ENCODE measurements at places on chromosomes 6 and 20.

- no peak for DNase-seq
Observed at GRCh38 chr6:44531442-44532015, 144.0 kb downstream of the CDC5L start.

DNA sequence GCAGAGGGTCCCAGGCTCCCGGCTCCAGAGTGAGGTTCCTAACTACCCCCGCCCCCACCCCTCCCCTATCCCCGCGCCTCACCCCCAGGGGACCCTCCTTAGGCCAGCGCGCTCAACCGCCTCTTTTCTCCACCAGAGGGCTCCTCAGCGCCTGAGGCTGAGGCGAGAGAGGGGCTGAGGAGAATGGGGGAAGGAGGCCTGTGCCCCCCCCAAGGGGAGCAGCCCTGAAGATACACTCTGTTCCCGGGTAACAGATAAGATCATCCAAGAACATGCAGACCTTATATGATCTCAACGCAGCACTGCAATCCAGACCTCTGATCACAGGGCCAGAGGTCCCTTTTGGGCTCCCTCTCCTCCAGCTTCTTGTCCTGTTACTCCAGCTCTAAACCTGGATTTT lies 43.3 kb upstream of the MRPS10 start:
- no peak for DNase-seq

DNA sequence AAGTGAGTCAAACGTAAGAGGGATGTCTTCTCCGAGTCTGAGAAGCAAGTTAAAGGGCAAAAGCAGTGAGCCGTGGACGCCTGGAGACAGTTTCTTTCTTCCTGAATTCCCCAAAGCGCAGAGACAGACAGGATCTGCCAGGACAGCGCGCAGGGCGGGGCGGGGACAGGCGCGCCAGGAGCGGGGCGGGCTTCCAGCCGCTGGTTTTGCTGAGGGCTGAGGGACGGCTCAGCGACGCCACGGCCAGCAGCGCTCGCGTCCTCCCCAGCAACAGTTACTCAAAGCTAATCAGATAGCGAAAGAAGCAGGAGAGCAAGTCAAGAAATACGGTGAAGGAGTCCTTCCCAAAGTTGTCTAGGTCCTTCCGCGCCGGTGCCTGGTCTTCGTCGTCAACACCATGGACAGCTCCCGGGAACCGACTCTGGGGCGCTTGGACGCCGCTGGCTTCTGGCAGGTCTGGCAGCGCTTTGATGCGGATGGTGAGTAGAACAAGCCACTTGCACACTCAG lies at the start of gene SCGN:
TSS of gene SCGN (plus strand) at position 209 of the 509 bp plus-strand sequence. CDS start at position 398, 189 bp downstream.
- no peak for DNase-seq

DNA sequence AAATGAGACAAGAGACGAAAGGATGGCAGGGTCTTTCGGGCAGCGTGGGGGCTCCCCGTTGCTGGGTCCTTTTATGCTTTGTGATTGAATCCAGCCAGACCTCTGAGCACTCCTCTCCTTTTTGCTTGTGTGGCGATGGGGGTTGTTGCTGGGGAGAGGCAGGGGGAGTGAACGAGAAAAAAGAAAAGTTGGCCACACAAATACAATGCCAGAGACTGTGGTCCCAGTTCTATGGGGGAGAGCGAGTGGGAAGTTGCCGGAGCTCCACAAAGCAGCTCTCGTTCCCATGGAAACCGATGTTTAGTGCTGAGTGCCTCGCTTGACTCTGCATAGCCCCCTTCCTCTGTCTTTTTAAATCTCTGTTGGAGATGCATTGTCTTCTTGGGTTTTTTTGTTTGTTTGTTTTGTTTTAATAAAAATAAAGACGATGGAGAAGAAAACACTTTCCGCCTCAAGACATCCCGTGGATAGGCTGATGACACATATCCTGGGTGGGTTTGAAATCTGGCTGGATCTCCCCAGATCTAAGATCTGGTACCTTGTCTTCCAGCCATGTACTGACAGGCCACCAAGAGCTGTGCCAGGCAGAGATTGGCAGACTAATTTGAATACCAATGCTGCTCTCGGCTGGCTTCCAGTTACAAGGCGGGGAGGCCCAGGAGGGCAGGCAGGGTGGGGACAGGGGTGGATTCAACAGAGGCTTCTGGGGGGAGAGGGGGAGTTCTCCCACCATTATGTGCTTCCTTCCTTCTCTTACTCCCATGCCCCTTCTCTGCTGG lies 529.3 kb downstream of the QKI start:
- DNase-seq: no peak

GRCh38 chr6:64376394-64376793 lies 740.8 kb downstream of the PHF3 start:
- no peak for DNase-seq

DNA sequence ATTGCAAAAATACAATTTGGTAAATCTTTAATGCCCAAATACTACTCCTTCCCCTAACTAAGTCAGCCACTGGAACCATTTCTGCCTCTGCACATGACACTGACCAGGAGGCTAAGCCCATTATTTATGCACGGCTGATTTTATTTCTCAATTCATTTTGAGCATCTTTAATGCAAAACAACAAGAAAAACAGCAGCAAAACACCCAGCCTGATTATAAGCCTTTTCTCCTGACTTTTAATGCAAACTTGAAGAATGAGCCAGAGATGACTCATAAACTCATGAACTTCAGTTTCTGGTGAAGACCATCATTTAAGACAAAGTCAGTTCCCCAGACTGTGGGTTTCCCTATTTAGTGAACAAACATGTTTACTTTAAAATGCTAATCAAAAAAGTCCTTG lies 51.6 kb downstream of the CYP24A1 start:
- no peak for DNase-seq

- DNase-seq: no peak
Observed at GRCh38 chr6:8415280-8415679, 20.1 kb downstream of the SLC35B3 start.

- no peak for DNase-seq
Observed at GRCh38 chr6:36019167-36019566, 5.3 kb downstream of the SLC26A8 start.

DNA sequence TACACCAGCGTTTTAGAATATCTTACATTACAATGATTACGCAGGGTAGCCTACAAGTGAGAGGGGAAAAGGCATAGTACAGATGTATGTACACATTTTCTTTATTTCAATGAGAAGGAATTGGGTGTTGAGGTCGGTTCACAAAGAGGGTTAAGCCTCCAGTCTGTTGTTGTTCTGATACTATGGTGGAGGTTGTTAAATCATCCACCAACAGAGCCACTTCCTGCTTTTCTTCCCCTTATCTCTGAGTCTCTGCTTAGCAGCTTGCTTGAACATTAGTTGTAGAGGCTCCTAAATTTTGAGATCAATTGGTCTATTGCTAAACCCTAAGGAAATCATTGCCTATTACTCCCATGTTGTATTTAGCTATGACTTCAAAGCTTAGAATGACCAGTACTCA lies 7.3 kb downstream of the RGS17 start:
- DNase-seq: no peak

- DNase-seq: no peak
Observed at GRCh38 chr6:40954446-40955177, 84.4 kb downstream of the UNC5CL start.

DNA sequence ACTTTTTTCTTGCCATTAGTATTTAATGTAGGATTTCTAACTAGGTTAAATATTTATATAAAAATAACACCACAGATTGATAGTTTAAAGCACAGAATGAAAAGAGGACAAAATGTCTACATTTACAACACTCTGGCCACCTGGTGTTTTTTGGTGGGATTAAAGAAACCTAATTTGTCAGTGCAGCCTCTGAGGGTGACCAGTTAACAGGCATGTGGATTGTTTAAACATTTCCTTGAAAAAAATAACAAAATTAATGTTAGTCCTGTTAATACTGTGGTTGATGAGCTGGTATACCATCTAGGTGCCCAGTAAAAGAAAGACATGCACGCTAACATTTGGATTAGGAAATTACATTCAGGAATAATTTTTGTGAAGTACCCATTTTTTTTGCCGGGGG lies 8.8 kb downstream of the SLC9A8 start:
- no peak for DNase-seq

- DNase-seq: no peak
Observed at GRCh38 chr20:35710884-35711587, 11.8 kb downstream of the ROMO1 start.

DNA sequence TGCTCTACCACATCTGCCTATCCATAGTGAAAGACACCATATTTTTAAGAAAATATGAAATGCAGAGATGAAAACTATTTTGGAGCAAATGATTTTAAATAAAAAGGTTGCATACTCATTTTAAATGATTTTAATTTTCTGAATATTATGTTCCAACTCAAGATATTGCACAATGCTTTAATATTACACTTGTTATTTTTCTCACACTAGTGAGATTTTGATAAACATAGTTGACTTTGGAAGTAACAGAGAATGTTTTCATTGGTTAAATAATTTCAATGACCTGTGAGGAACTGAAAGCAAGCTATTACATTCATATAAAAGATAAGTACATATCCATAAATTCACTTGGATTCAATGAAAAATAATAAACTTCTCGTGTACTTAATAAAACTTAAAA lies 7.2 kb upstream of the TMEM30A start:
- no peak for DNase-seq

GRCh38 chr20:54067606-54068174 lies 2.7 kb downstream of the BCAS1 start:
- DNase-seq: no peak

- DNase-seq: no peak
Observed at GRCh38 chr6:157398151-157398550, 17.2 kb downstream of the ZDHHC14 start.

- DNase-seq: no peak
Observed at GRCh38 chr6:138439546-138439945, 35.5 kb downstream of the HEBP2 start.

DNA sequence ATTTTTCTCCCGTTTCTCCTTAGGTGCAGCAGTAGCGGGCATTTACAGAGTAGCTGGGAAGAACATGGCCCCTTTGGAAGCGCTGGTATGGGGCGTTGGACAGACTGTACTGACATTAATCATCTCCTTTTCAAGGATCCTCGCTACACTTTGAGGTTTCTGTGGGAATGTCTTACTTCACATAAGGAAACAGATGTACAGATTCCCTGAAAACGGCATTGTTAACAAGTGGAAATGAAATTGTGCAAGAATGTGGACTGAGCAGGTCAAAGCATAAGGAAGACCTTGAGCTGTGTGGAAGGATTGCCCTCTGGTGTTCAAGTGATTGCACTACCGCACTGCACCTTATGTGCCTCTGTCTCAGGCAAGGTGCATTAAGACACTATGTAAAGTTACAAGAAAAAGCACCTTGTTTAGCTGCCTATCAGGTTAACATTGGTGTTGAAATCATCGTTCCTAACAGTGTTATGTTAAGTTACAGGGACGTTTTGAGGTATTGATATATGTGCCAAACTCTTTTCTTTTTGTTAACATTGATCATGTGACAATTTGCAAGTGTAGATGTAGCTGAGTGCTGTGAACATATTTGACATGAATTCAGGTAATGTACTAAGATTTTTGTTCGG lies 38.0 kb downstream of the TMEM170B start:
- DNase-seq: no peak

DNA sequence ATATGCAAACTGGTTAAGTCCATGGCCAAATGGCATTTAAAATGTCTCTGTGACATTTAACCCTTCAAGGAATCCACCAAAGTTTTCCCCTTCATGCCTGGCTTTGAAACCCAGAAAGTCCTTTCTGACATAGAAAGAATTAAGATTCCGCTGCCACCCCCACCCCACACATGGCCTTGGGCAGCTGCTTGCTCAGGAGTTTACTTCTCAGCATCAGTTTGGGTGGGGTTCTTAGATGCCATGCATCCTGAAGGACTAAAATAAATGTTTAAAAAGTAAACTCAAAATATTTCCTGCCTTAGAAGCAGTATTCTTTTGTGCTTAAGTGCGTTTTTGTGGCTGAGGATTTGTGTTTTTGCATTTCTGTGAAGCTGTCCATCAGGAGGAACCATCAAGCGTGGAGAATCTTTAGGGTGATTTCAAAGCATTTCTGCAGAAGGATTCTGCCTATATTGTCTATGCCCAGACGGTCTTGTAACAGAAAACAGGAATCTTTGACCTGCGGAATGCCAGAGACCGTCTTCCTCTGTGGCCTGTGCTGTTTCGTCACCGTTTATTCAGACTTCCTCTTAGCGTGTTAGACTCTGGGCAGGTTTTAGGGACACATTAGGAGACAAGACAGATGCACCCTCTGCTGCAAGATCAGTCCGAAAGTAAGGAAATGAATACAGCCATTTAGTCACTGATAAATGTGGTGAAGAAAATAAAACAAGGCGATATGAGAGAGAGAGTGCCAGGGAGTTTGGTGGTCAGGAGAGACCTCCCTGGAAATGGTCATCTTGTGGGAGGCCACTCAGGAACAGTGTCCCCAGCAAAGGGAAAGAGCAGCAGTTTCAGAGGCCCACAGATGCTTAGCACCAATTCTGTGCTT lies 6.2 kb downstream of the DUSP22 start:
- DNase-seq: no peak

DNA sequence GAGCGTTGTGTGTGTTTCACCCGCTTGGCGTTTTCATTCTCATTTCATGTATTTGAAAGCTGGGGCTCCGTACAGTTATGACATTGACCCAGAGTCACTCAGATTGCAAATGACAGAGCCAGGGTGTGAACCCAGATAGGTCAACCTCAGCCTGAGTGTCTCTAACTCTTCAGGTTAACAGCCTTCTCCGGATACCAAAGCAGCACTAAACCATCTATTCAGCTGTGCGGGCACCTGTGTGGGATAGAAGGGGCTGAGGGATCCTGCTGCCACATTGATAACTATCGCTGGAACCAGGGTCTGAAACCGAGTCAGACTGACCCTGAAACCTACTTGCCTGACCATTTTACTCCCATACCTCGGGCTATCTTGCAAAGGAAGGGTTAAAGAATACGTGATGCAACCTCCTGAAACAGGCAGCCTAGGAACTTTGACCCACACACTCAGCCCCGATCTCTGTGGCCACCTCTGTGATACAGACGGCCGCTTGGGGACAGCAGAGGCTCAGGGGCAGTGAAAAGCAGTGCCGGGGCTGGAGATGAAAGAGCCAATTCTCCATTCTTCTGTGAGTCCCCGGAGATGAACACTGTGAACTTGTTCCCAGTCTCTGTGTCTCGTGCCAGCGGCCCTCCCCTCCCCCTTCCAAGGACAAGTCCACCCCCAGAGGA lies 233.5 kb upstream of the QKI start:
- no peak for DNase-seq

DNA sequence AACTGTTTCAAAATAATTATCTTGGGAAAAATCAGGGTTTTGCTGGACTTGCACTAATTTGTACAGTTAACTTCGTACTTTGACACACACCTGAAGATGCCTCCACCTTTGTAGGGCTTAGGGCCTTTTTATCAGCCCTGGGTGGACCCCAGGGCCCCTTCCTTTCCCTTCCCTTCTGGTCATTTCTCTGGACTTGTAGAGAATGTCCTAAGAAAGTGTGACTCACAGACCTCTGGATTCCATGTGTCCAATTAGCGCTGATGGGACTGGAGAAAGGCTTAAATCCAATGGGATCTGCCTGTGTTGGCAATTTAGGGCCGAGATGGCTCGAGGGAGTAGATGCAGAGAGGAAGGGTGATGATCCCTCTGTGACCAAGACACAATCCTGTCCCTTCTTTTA lies 9.3 kb downstream of the TRIM15 start:
- no peak for DNase-seq

Measured in T-helper 17 cell (primary cell).